ENCODE measurements at places on chromosomes 11 and 22.

DNA sequence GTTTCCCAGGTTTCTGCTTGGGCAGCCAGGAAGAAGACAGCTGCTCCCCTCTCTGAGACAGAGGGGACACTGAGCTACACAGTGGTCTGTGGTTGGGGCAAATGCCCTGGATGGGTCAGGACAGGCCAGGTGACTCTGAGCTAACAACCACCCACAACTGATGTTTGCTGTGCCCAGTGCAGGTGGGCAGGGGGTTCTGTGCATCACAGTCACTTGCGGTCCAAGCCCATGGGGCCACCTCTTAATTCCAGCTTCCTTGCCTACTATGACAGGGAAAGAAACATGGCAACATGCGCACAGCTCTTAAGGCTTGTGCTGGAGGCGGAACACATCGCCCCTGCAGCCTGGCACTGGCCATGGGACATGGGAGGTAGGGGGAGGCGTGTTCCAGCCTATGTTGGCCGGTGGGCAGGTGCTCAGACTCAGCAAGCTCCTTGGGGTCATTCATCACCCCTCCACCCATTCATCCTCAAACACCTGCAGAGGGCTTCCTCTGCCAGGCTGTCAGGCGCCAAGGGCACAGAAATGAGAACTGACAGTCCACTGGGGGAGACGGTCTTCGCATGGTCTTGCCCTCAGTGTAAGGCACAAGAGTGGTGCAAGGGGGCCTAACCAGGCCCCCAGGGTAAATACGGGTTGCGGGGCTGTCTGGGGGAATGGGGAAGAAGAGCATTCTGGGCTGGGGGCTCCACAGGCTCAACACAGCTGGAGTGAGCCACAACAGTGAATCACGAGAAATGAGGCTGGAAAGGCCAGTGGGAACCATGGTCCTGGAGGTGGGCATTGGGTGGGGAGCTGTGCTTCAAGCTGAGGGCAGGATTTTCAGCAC, 55.6 kb downstream of the ARFGAP3 start:
- DNase-seq = no peak

DNA sequence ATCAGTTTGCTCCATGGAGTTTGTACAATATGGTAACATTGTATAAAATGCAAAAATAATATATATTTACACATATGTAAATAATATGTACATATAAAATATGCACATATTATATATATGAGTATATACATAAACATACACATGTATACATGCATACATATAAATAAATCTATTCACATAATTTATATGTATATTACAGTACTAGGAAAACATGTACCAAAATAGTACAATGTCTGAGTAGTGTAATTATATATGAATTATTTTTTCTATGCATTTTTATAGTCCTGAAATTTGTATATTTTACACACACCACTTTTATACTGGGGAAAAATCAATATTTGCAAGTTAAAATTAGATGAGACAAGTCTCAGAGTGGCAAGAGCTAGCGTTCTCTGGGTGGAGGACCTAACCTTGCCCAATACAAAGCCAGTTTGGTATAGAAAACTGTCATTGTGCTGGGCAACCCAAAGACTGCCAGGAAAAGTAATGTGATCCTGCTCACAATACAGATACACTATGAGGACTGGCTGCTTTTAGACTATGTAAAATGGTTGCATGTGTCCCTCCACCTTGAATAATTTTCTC, 889.4 kb downstream of the LRRC4C start:
- DNase-seq = no peak

DNA sequence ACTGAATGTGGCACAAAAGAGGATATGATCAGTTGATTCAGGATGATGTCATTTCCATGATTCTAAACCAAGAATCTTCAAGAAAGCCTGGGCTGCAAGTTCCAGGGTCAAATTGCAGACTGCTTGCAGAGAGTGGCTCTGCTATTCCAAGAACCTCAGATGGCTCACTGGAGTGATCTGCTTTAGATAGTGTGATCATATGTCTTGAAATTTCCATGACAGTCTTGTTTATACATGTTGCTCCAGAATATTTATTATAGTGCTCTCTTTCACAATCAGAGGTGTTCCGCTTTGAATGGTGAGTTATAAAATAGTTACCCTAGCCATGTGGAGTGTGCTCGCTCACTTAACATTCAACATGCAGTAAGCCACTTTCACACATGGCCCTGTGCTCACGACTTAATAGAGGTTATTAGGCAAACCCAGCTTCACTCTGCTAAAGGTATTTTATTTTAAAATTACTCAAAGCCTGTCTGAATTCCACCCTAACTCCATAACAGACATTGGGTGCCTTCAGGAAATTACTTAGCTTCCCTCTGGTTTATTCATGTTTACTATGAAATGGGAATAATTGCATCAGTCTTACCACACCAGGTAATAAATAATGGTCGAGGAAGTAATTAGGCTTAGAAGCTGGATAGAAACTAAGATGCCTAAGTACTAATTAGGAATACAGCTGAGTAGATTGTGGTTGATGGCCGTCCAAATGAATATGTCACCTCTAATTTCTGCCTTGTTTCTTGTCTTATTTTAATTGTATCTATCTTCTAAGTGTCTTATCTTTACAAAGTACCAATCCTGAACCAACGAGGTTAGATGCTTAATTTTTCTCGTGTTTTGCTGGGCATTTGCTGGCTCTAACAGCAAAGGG, 187.9 kb downstream of the ETS1 start:
- peak; percentile 85 for DNase-seq

- peak; percentile 85 for DNase-seq
Measured at GRCh38 chr11:115198321-115198741, 305.9 kb downstream of the CADM1 start.

DNA sequence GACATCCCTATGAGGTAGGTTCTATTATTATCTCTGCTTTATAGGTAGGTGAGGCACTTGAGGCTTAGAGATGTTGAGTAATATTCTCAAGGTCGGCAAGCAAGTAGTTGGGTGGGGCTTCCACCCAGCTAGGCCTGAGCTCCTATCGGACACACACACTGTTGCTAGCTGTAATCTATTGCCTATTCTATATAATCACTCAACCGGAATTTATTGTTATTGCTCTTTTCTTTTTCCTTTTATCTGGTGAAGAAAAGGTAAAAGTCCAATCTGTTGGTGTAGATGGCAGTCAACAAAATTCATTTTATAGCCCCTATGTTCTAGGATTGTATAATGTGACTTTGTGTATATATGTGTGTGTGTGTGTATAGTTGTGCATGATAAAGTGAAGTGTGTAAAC, 3.4 kb downstream of the OR9Q2 start:
- no peak for DNase-seq

DNA sequence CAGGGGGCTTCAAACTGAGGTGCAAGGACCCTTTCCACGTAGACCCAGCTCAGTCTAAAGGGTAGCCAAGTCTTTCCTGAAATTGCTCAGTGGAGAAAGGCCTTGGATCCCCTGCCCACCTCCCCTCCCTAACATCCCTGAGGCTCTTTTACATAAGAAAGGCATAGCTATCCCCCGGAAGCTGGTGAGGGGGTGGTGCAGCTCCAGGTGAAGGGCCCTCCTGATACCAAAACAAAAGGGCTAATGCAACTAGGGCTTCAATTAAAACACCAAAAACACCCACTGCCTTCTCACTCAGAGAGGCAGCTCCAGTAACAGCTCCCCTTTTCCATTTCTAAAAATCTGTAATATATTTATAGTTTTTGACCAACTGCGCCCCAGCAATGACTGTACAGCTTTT, 5.8 kb downstream of the SHANK2 start:
- DNase-seq = no peak

GRCh38 chr11:48081151-48082010, 101.0 kb downstream of the PTPRJ start:
- DNase-seq = peak; percentile 78

GRCh38 chr11:34086554-34087283, 18.7 kb upstream of the NAT10 start:
- peak; percentile 33 for DNase-seq

DNA sequence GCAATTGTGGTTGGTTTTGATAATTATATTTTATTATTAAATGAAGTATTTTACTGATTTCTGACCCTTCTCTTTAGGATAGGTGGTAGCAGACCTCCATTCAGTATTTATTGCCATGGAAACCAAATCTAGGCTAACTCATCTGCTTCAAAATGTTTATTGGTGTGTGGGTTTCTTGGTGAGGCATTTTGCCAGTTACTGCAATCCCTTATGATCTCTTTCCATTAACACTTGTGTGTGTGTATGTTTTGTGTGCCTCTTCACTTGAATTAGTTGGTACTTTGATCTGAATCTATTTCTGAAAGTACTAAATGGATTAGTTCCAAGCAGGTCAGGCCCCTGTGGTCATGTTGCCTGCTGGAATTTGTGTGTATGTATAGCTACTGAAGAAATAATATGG, 184.4 kb upstream of the C11orf87 start:
- DNase-seq = peak; percentile 16

GRCh38 chr11:104049116-104049515, 12.7 kb downstream of the DDI1 start:
- DNase-seq = no peak

DNA sequence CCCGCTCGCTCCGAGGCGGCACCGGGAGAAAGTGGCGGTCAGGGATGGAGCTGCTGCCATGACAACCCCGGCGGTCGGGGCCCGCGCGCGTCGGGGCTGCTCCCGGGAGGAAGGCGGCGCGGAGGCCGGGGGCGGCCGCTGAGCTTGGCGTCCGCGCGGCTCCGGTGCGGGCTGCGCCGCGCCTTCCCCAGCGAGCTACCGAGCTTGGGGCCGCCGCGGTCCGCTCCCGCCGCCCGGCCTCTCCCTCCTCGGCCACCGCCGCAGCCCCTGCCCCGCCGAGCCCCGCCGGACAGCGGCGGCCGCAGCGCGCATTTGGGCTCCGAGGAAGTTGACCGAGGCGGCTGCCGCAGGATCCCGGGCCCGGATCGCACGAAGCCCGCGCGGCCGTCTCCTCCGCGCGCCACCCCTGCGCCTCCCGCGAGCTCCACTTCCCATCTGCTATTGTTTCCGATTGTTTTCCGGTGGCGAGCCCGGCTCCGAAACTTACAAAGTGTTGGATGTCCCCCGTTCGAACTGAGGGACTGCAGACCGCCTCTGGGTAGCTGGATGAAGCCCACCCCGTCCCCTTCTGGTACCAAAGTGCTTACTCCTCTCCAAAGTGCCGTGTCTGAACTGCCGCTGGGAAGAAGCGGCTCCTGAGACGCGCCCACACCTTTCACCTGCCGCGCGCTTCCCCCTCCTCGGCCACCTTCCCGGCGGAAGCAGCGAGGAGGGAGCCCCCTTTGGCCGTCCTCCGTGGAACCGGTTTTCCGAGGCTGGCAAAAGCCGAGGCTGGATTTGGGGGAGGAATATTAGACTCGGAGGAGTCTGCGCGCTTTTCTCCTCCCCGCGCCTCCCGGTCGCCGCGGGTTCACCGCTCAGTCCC, 540.3 kb downstream of the NTM start:
- DNase-seq = peak; percentile 59

GRCh38 chr22:19430890-19431541, 517 bp downstream of the HIRA start:
- DNase-seq = peak; percentile 41

- DNase-seq = peak; percentile 45
Measured at GRCh38 chr22:30314915-30315314, 11.8 kb downstream of the TBC1D10A start.

GRCh38 chr11:35688023-35688422, 25.4 kb downstream of the TRIM44 start:
- DNase-seq = peak; percentile 25

DNA sequence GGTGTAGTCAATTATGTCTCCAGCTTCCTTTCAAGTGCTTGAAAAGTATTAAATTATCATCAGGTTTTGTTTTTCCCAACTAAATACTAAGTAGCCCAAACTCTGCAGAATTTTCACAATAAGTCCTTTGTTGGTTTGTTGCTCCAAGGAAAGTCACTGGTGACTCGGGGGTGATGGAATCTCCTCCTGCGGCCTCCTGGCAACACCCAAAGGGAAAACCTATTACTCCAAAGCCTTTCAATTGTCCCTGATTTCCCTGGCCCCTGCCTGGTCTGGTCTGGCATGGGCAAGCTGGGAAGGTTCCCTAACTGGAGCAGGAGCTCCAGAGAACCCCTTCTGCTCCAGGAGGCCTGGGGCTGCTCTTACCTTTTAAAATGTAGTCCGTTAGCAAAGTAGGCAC, 47.9 kb downstream of the FEZ1 start:
- no peak for DNase-seq

- DNase-seq = no peak
Measured at GRCh38 chr22:25039255-25039654, 86.7 kb downstream of the KIAA1671 start.

- no peak for DNase-seq
Measured at GRCh38 chr11:45538939-45539338, 126.5 kb downstream of the CHST1 start.

GRCh38 chr11:18720808-18721560, 5.0 kb downstream of the IGSF22 start:
- DNase-seq = peak; percentile 57

- DNase-seq = no peak
Measured at GRCh38 chr11:82056450-82056849, 677.2 kb downstream of the FAM181B start.

- DNase-seq = no peak
Measured at GRCh38 chr11:128626913-128627665, 39.7 kb upstream of the ETS1 start.

- no peak for DNase-seq
Measured at GRCh38 chr11:132051704-132052103, 681.3 kb downstream of the NTM start.

GRCh38 chr11:73399159-73399590, 23.0 kb downstream of the RELT start:
- no peak for DNase-seq

DNA sequence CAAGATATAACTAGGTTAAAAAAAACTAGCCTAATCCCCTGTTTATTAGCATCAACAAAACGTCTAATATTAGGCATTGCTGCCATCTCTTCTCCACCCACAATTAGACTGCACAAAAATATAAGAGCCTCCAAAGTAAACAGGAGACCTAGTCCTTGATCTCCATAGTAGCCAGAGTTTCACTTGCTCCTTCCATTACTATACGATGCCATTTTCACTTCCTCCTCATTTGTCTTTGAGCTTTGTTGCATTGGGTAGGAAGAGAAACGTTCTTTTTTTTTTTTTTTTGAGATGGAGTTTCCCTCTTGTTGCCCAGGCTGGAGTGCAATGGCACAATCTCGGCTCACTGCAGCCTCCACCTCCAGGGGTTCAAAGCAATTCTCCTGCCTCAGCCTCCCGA, 42.3 kb upstream of the RDX start:
- DNase-seq = no peak

DNA sequence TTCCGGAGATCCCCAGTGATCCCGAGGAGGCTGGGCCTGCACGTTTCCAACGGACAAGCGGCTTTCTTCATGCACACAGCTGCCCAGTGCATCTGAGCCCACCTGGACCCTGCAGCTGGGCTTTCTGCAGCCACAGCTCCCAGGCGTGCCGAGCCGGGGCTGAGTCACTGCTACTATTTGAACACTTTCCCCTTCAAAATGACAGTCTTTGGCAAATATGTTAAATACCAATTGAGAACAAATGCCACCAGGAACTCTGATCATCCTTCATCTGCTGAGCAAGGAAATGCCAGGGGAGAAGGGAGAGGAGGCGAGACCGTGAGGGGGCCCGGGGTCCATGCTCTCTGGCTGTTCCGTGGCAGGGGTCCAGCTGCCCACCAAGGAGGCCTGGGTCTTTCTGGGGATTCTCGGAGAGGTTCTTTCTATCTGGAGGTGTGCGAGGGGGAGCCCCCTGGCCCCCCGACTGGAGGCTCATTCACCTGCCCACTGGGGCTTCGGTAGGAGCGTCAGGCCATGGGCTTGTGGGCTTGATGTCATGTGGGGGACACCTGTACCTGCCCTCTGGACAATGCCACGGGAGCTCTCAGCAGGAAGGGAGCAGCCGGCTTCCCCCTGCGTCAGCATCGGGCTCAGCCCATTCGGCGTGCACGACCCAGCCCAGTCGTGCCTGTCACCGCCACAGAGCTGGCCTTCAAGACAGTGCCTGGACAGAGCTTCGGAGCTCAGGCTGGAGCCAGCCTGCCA, 159.6 kb downstream of the CTTN start:
- DNase-seq = no peak

- DNase-seq = peak; percentile 70
Measured at GRCh38 chr11:67572747-67573419, 10.7 kb upstream of the GSTP1 start.
